Activated naive CD8-positive, alpha-beta T cell treated with anti-CD3 and anti-CD28 coated beads for 36 hours (primary cell): ENCODE measurements at places on chromosomes 4 and X.

- no peak for DNase-seq
Observed at GRCh38 chr4:158176776-158177175, 4.0 kb upstream of the GASK1B start.

GRCh38 chr4:101284546-101284945, 62.8 kb downstream of the PPP3CA start:
- DNase-seq: no peak

- DNase-seq: no peak
Observed at GRCh38 chr4:7898385-7898784, 41.3 kb downstream of the AFAP1 start.

- DNase-seq: no peak
Observed at GRCh38 chr4:159400558-159401225, 297.8 kb downstream of the RAPGEF2 start.

GRCh38 chr4:168874083-168874482, 136.0 kb downstream of the CBR4 start:
- DNase-seq: no peak

DNA sequence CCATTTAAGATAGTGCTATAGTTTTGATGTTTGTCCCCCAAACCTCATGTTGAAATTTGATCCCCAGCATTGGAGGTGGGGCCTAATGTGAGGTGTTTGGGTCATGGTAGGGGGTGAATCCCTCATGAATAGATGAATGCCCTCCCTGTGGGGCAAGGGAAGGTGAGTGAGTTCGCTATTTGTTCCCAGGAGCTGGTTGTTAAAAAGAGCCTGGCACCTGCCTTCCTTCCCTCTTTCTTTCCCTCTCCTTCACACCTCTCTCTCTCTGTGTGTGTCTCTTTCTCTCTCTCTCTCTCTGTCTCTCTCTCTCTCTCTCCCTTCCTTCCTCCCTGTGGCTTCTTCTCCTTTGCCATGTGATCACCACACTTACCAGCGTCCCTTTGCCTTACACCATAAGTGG, 160.7 kb downstream of the AASDH start:
- DNase-seq: no peak
